ENCODE measurements at places on chromosomes 2 and 18.

DNA sequence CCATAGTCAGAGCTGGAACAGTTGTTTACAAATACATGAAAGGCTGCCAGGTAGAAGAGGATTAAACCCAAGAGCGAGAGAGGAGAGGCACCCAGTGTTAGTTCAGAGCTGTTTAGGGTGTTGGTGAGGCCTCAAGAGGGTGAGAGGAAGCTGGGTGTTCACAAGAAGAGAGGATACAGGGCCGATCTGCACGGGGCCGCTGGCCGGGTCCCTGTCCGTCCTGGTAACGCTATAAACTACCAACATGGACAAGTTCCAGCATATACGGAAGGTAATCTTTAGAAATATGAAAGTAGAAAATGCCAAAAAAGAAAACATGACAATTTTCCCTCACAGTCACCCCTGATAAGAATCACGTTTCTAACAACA, 109.7 kb downstream of the TMEM18 start:
- DNase-seq: no peak

DNA sequence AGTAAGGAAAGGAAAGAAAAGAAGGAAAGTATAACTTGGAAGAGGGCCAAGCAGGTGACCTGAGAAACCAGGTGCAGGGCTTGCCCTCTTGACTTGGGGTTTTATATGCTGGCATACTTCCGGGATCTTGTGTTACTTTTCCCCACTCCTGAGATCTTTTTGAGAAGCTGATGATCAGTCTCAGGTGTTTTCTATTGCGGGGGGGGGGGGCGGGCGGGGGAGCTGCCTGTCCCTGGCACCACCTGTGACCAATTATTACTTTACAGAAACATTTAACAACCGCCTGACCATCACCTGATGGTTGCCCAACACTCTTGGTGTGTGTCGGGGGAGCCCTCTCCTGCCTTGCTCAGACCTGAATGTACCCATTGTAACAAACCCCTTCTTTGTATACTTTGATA, 6.9 kb upstream of the CASP10 start:
- DNase-seq: no peak

DNA sequence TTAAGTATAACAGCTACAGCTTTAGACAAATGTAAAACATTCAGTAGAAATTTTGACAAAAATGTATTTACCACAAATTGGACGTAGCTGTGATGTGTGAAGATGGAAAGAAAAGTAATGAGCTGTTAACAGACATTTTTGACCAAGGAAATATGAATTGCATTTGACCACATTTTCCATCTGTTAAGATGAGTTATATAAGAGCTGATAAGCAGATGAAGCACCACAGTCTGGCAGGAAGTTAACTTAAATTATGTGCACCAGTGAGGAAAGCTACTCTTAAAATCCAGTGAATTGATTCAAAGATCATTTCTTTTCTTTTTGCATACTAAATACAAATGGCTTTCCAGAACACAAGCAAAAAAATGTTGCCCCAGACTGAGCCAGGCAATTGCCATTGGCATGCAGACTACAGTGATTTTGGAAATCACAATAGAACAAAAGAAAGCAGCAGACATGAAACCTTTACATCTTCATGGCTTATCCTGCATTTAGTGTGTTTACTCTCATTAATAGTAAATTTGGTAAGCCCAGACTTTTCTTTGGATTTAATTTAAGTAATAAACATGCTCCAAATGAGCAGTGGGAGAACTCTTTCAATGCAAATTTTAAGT, 493.7 kb downstream of the TMX3 start:
- DNase-seq: no peak

DNA sequence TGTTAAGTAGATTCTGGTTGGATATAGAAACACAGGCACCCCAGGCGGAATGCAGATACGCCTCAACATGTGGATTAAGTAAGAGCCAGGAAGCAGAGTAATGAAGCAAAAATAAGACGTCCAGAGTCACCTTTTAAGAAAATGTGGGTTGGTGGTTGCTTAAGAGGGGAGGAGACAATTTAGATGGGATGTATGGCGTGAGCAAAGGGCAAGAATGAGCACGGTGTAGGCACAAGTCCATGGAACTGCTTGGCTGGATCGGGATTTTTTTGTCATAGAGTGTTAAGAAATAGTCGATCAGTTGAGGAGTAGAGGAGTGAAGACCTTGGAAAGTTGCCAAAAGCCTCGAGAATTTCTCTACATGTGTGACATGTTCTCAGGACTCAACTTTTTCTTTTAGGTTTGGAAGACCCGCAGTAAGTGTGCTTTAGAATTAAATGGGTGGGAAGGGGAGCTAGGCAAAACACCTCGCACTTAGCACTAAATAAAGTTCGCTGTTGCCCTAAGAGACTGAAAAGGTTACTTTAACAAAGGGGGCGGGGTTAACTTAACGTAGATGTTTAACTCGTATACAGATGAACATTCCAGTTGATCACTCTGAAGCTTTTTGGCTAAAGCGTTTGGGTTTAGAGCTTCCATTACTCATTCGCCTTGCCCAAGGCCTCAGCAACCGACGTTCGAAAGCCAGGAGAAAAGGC, 716 bp upstream of the SLC39A10 start:
- DNase-seq: no peak

DNA sequence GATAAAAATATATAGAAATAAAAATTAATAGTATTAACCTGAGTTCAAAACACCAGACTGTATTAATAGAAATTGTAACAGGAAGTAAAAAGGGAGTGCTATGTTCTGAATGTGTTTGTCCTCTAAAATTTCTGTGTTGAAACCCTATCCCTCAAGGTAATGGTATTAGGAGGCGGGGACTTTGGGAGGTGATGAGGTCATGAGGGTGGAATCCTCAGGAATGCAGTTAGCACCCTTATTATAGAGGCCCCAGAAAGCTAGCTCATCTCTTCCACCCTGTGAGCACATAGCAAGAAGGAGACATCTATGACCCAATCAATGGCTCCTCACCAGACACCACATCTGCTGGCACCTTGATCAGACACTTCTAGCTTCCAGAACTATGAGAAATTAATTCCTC, 124.5 kb downstream of the CMPK2 start:
- DNase-seq: no peak

DNA sequence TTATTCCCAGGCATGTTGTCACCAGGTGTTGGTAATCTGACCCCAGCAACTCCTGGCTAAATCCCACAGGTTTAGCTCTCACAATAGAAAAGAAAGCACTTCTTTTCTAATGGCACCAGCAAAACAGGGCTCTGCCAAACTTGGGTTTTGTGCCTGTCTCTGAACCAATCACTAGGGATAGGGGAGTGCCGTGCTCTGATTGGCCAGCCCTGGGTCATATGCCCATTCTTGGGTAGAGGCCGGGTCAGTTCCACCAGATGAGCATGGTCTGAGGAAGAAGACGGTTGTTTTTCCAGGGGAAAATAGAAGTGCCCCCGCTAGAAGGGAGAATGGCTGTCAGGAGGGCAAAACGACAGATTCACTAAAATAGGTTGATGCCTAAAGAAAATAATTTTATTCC, 14.7 kb downstream of the CDK15 start:
- no peak for DNase-seq

- no peak for DNase-seq
Observed at GRCh38 chr18:69102959-69103358, 297.7 kb upstream of the DOK6 start.

DNA sequence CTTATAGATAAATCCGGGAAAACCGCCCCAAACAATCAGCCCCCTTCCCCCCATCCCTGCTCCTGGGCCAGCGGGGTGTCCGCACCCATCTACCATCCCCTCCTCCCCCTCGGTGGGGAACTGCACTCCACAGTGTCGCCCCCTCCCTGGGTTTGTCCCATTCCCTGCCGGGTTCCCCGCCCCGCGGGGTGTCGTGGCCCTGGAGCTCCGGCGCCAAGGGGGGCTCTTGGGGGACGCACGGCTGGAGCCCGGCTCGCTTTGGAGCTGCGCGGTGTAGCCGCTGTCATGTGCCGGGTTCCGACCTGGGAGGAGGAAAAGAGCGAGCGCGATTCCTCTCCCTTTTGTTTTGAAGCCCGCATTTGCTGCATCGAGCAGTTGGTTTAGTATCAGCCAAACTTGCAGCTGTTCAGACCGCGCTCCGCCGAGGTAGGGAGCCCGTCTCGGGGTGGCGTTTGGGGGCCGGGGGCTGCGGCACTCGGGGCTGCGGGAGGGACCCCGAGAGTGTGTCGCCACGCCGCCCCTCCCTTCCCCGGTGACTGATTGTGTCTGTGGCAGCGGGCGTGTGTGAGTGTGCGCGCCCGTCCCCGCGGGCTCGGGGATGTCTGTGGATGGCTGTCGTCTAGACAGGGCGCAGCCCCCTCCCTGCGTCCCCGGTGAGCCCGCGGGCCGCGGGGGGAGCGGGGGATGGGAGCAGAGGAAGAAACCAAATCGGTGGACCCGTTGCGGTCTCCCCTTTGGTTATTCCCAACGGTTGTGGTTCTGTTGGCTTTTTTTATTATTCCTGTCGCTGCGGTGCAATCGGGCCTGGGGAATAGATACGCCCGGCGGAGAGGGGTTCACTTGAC, 797 bp downstream of the CTIF start:
- peak; percentile 7 for DNase-seq

GRCh38 chr2:146489386-146489785, 1355.4 kb upstream of the ACVR2A start:
- no peak for DNase-seq

DNA sequence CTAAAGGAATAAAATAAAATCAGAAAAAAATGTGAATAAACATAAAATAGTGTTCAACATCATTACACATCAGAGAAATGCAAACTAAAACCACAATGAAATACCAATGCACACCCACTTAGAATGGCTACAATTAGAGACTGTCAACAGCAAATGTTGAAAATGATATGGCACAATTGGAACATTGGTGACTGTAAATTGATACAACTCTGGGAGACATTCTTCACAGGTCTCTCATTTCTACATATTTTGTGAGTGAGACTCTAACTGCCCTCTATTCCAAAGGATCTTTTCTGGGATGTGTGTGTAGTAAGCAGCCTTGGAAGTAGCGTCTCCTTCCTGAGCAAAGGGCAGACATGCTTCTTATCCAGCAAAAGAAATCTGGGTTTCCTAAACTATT, 323.0 kb downstream of the FBXO15 start:
- DNase-seq: no peak

DNA sequence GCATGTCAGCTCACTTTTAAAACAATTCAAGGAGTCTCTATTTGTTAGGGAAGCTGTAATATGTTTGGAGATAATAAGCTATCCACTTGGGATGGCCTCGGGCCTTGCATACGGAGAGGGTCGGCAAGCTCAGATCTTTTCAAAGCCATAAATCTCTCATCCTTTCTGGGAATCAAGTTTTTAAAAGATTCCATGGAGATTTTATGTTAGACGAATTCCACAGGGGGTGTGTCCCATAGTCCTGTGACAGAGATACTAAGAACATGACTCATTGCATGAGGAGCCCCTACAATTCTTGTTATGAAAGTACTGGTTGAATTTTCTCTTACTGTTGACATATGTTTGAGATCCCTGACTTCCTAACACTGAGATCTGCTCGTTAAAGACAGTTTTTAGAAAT, 108.7 kb downstream of the FEZ2 start:
- DNase-seq: no peak

DNA sequence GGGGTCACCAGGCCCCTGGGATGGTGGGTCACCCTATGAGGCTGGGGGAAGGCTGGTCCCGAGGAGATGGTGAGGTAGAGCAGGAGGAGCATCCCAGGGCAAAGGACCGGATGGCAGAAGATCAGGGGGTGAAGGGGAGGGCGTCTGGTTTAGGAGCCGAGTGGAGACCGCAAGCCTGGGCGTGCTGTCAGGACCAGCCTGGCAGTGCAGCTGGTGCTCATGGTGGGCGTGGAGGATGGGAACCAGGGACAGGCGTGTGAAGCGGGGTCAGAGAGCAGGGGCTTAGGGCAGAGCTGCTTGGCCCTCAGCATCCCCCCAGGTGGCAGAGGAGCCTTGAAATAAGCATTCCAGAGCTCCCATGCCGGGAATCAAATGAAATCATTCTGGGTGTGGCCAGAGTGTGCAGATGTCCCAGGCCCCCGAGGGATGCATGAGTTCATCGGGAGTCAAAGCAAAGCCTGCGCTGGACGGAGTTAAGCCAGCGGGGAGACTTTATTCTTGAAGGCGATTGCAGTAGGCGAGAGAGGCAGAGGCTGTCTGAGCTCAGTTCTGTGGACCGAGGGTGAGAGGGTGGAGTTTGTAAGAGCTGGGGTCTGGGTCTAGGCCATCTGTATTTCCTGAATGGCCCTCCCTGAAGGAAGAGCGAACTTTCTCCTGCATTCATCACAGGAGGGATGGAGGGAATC, 33.1 kb upstream of the MBP start:
- DNase-seq: no peak

GRCh38 chr18:76530846-76531245, 35.8 kb upstream of the ZNF516 start:
- no peak for DNase-seq

DNA sequence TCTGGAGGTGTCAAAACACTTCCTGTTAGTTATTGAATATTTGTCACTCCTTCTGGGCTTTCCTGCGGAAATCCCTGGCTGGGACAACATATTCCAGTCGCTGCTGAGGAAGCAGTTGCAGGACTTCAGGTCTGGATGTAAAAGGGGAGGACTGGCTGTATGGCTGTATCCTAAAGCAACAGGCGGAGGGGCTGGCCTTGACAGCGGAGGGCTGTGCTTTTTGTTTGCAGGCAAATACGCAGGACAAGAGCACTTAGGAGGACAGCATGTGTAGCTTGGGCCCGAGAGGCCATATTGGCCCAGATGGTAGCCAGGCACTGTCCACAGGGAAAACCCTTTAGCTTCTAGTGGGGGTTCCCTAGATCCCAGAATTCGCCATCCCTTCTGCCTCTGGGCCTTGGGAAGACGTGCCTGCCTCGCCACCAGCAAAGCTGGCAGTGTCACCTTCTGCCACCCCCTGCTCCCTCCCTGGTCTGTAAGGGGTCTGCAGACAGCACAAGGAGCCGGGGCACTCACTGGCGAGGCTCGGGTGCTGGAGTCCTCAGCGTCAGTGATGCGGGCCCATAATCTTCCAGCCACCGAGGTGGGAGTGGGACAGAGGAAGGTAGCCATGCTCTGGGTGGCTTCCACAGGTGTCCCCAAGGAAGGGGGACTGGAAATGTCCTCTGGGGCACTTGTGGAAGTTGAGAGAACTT, 6.7 kb downstream of the NPPC start:
- no peak for DNase-seq

DNA sequence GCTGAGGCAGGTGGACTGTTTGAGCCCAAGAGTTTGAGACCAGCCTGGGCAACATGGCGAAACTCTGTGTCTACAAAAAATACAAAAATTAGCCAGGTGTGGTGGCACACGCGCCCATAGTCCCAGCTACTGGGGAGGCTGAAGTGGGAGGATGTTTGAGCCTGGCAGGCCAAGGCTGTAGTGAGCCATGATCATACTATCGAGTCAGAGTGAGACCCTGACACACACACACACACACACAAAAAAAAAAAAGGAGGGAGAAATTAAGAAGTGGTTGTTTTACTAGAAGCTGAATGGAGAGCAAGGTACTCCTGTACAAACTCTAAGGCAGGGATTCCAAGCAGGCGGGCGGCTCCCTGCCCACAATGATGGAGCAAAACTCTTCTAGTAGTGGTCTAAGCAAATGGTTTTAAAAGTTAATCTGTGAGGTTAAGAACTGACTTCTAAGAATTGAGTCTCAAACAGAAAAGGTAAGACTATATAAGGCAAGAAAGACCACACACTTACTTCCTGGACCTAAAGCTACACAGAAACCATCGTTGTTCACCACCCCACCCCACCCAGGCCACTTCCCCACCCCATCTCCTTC, 2.6 kb downstream of the ANKRD44 start:
- DNase-seq: no peak
